ENCODE measurements at places on chromosomes 3 and 15. TPM values are rescaled to one million over a fixed set of nuclear protein-coding genes. Genes with fewer than 3 reads are reported as not detected.
A peak's percentile ranks its signal among the peaks of the same experiment; 100 is the strongest.

HERC2 gene
- 40.8 TPM for polyA plus RNA-seq

SLC35G2 gene
- polyA plus RNA-seq: 3.2 TPM

TRH gene
- polyA plus RNA-seq: 0.50 TPM

WNT7A gene
- polyA plus RNA-seq: 0.07 TPM

GP5 gene
- polyA plus RNA-seq: 0.22 TPM

TMC3 gene
- polyA plus RNA-seq: 0.04 TPM

ATP2B2 gene
- polyA plus RNA-seq: 0.53 TPM

HESX1 gene
- 1.6 TPM for polyA plus RNA-seq

TMEM207 gene
- polyA plus RNA-seq: not detected

CEP63 gene
- 35.9 TPM for polyA plus RNA-seq

TRPM7 gene
- 23.3 TPM for polyA plus RNA-seq

PAQR5 gene
- polyA plus RNA-seq: 0.19 TPM

CPNE9 gene
- polyA plus RNA-seq: not detected

GOLGA8H gene
- polyA plus RNA-seq: 0.21 TPM

DNA sequence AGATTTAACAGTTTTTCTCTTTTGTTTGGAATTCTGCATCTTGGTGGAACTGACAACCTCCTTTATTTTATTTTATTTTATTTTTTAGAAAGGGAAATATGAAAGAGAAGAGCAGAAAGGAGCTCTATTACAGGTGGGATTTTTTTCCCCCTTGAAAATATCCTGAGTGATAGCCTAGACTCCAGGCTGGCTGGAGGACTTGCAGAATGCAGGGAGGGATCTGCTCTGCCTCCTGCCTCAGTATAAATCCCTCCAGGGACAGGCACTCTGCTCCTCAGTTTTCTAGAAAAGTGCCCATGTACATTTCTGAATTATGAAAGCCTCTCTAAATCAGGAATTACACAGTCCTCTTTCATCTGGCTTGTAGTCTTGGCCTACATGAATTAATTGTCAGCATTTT, 173.7 kb downstream of the TMEM108 start:
- DNase-seq: no peak

DNA sequence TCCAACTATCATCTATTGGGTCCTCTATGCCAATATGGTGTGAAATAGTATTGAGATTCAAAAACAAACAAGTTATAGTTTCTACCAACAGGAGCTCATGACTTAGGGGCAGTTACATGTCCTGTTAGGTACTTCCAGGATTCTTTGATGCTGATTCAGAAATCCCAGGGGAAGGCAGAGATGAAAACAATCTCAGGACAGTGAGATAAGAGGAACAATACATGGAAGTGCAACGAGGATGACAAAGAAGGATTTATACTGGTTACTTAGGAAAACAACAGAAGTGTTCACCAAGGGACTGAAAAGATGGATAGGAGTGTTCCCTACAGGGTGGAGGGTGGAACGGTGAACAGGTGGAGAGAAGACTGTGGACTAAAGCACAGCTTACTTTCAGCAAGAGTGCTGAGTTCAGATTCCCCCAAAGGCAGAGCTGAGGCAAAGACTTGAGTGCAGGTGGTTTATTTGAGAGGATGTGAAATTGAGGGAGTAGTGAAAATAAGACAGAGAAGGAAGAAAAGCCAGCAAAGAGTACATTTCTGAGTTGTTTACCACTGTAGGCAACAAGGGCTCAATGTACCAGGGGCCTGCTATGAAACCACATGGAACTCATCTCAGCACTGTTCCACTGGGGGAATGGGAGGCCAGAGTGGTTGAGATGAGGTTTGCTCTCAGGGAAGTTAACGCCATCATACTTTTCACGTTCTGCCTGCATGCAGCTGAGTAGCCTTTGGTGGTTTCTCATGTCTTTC, 68.1 kb downstream of the TRIM69 start:
- no peak for DNase-seq

GRCh38 chr15:72196409-72197040, 1.1 kb downstream of the GRAMD2A start:
- DNase-seq: no peak

DNA sequence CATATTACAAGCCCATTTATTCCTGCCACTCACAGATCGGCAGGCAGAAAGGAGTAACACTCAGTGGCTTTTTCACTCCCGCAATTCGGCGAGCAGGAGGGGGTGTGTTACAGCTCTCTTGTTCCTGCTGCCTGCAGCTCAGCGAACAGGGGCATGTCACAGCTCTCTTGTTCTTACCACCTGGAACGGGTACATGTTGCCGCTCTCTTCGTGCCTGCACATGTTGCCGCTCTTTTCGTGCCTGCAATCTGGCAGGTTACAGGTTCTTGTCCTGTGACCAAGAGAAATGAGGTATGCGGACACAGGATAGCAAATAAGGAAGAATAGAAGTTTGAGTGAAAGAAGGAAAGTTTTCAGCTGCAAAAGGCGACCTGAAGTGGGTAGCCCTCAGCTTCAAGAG, 761.4 kb downstream of the NAALADL2 start:
- no peak for DNase-seq

- peak; percentile 19 for DNase-seq
These were observed 24.3 kb downstream of the TBC1D21 start for GRCh38 chr15:73897441-73898261.

- DNase-seq: no peak
These were observed 55.8 kb downstream of the DNAJB8 start for GRCh38 chr3:128410669-128411573.

DNA sequence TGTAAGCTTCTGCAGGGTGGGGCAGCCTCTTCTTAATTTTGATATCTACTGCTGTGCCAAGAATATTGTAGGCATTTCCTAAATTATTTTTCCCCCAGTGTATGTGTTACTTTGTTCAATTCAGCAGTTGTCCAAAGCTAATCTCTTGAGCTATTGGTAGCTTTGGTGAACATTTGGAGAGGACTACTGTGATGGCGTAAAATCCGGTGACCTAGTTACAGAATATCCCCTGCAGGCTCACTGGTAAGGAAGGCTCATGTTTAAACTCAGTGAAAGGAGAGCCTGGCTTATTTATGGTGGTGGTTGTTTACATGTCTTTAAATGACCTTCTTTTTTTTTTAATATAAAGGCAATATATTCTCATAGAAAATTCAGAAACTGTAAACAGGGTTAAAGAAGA, 105.6 kb downstream of the LPP start:
- DNase-seq: no peak

GRCh38 chr15:48191574-48192225, at the start of gene CTXN2:
CTXN2 (plus strand) TSS chr15:48191665; CDS start chr15:48201301, 9,636 bp downstream.
- no peak for DNase-seq

DNA sequence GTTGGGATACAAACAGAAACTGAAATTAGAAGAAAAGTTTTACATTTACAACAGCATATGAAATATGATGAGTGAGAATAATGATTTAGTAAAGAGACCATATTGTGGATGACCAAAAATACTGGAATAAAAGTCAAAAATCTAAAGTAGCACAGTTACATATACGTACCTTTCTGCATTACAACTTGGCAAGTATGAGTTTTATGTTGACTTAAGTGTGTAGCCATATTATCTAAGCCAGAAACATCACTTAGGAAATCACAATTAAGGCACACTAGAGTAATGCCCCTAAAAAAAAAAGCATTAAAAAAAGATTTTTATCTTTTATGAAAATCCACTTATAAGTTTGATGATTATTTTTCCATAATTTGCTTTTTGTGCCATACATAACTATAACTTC, 79.1 kb downstream of the ZNF280D start:
- DNase-seq: no peak

DNA sequence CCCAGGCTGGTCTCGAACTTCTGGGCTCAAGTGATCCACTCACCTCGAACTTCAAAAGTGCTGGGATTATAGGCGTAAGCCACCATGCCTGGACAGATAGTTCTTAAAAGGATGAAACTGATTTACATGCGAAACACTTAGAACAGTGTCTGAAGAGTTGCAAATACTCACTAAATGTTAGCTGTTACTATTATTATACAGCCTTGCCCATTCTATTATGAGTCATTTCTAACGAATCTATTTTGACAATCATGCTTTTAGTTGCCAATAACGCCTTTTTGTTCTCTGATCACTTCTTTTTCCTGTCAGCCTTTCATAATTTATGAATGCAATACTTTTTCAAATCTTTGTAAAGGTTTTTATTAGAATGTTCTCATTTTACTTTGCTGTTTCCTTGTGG, 112.7 kb downstream of the SNRK start:
- no peak for DNase-seq

- DNase-seq: no peak
These were observed 2.3 kb downstream of the MELTF start for GRCh38 chr3:197027151-197027895.

GRCh38 chr15:63181648-63182047, 7.8 kb upstream of the RAB8B start:
- no peak for DNase-seq

DNA sequence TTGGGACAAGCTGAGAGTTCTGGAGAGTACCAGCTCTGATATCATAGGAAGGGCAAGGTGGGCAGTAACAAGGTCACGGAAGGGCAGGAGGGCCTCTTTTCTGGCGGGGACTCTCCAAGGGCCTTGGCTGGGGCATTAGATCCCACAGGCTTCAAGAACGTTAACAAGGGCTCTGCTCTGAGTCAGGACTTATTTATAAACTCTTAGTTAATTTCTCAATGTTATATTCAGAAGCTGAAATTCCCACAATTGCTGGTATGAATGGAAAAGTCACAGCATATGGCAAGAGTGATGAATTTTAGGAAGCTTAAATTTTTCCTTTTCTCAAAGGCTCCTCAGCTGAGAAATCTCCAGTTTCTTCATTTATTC, 320.2 kb upstream of the TBC1D5 start:
- no peak for DNase-seq

GRCh38 chr3:98513091-98513511, 9.6 kb downstream of the CLDND1 start:
- DNase-seq: no peak

DNA sequence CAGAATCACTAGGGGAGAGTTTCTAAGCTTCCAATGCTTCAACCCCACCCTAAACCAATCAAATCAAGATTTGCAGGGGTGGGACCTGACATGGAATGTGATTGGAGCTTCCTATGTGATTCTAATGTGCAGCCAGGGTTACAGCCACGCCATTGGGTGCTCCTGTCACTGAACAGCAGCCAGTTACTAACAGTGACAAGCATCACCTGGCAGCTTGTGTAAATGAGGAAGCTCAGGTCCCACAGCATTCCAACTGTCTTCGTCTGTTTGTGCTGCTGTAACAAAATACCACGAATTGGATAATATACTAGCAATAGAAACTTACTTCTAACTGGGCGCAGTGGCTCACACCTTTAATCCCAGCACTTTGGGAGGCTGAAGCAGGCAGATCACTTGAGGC, 294.9 kb downstream of the SHQ1 start:
- no peak for DNase-seq

DNA sequence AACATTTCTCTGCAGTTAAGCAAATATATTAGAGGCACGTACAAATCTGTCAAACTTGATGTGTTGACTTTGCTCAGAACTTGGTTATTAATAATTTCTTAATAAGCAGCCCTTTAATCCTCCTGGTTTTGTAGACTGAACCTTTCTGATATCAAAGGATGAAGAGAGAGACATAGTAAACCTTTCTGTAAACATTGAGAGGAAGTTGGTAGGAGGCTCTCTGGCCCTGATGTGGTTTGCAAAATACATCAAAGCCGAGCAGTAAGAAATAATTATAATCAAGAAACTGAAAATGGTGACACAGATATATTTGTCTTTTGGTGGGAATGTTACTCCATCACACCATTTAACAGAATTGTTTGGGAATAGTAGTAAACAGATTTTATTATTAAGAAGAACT, 111.9 kb downstream of the OXSM start:
- no peak for DNase-seq

DNA sequence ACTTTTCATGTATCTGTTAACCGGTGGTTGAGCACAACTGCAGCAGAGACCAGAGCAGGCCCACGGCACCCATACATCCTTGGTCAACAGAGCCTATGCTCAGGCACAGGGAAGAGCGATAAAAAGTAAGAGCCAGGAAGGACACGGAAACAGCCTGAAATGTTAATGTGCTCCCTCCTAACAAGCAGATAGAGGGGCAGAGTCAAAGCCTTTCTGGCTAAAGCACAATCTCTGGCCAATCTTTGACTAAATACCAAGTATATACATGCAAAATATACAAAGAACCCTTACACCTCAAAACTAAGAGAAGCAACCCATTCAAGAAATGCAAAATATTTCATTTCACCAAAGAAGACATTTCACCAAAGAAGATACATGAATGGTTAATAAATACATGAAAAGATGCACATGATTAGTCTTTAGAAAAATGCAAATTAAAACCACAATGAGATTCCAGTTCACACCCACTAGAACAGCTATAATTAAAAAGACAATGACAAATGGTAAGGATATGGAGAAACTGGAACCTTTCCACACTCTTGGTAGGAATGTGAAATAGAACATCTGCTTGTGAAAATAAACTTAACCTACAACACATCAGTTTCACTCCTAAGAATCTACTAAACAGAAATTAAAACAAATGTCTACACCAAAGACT, 88.0 kb downstream of the OSBPL10 start:
- no peak for DNase-seq

- DNase-seq: no peak
These were observed 46.8 kb upstream of the RORA start for GRCh38 chr15:61275901-61276300.

DNA sequence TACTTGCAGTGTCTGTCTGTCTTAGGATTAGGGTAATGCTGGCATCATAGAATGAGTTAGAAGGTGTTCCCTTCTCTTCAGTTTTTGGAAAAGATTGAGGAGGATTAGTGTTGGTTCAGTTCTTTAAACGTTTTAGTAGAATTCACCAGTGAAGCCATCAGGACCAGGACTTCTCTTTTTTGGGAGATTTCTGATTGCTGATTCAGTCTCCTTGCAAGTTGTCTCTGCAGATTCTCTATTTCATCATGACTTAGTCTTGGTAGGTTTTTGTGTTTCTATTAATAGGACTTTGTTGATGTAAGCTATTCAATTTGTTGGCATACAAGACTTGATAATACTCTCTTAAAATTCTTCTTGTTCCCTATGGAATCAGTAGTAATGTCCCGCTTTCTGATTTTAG, 48.9 kb downstream of the STT3B start:
- no peak for DNase-seq

GRCh38 chr3:99561056-99561455, 77.3 kb upstream of the COL8A1 start:
- DNase-seq: no peak

DNA sequence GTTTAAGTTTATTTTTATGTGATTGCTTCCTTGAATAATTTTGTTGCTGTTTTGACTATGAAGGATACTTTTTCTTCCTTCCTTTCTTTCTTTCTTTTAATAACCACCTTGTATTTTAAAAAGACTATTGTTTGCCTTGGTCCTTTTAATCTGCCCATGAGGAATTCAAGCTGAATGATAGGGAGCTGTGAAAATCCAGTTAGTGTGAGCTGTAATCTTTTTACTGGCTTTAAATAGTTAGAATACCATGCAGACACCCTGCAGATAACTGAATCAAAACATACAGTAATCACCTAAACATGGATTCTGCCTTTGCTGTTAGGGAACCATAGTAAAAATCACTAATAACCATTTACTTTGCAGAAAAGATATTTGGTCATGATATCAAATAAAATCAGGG, 110.7 kb downstream of the RSRC1 start:
- DNase-seq: no peak

DNA sequence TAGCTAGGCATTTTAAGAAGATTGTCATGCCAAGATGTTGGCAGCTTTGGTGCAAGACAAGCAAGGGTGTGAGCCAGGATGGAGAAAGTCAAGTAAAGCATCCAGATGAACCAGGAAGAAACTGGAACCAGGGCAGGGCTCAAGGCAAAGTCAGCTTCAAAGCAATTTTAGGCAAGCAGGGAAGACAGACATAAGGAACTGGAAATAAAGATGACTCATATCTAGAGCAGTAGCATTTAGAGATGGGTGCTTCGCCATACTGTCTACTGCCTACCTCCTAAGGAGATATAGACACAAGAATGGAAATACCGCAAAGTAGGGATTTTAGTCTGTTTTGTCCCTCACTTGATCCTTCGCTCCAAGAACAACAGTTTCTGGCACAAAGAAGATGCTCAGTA, 59.9 kb downstream of the RYR3 start:
- no peak for DNase-seq

All from muscle of back (tissue), 13 donors.